ENCODE measurements at places on chromosomes 2 and 18.

DNA sequence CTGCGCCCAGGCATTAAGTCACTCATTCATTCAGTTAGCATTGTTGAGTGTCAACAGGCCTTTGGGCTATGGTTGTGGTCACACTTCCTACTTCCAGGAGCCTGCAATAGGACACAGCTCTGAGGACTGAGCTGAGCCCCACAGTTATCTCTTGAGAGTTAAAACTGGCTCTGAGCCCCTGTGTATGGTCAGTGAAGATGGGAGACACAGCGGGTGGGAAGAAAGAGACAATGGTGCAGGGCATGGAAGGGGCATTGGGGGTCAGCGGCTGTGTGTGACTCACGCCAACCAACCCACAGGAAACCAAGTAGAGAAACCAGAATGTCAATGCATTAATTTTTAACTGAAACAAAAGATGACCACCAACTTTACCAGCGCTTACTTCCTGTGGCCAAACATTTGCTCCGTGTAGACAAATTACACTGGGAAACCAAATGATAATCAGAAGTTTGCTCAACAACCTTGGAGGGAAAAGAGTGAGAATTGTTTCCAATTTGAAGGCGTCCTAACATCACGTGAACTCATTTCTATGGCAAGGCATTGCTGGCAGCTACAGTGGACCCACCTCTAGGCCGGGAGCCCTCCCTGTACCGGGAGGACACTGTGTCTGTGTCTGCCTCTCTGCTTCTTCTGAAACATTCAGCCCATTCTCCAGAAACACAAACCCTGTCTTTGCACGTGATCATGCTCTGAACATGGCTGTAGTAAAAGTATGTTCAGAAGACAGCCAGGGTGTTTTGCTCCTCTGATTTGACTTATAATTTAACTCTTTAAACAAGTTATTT lies 212.0 kb upstream of the ID2 start:
- no peak for DNase-seq

DNA sequence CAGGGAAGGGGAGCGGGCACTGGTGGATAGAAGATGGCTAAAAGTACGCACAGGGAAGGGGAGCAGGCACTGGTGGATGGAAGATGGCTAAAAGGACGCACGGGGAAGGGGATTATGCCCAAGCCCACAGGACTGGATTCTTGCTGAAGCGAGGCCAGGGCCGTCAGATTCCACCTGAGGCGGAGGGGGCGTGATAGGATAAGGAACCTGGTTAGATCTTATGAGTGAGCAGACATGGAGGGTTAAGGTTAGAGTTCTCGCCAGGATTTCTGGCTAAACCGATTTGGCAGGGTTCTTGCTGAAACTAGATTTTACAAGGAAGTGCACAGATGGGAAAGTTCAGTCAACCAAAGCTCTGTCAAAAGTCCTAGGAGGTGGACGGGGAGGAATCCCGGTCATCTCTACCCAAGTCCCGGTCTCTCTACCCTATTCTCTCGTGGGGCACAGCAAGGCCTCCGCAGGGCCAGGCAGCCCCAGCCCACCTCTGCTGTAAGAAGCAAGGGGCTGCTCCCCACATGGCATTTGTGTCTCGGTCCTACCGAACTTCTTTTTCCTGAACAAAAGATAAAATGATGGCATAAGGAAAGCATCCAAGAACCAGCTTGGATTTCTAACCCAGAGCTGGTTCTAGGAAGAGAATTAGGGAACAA lies 140.8 kb downstream of the PTGR3 start:
- no peak for DNase-seq

- DNase-seq: no peak
Measured at GRCh38 chr2:190482451-190482850, 52.1 kb downstream of the NEMP2 start.

DNA sequence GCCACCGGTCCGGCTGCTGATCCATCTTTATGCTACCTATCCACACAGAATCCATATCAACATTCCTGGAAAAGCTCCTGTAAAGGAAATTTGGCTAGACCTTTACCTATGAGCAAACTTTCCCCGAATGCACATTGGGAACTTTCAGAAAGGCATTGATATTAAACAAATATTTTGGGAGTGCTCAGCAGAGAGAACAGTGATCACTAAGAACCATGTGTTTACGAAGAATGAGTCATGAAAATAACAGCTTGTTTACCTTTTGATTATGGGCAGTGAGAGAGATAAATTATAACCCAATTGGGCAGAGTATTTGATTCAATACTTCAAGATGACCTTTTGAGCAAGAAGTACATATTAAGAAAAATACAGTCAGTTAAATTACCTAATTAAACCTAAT lies 189.7 kb upstream of the CDH2 start:
- no peak for DNase-seq

DNA sequence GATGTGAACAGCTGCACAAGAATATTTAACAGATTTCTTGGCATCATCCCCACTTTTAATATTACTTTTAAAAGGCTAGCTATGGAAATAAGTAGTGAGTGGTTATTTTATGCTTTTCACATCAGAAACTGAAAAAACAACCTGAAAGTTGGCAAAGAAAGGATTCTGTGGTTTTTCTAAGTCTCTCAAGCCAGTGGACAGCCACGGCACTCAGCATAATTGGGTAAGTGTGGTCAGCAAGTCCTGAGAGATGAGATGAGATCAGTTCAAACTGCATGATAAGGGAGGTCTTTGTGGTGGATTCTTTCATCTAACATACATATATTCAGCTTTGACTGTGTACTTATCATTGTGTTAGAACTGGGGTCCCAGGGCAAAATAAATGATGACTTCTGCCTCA lies 105.2 kb downstream of the LYPD6B start:
- DNase-seq: peak; percentile 21

GRCh38 chr2:136212426-136213378 lies 94.8 kb upstream of the CXCR4 start:
- no peak for DNase-seq

- DNase-seq: no peak
Measured at GRCh38 chr2:196798980-196799379, 503 bp downstream of the GTF3C3 start.

DNA sequence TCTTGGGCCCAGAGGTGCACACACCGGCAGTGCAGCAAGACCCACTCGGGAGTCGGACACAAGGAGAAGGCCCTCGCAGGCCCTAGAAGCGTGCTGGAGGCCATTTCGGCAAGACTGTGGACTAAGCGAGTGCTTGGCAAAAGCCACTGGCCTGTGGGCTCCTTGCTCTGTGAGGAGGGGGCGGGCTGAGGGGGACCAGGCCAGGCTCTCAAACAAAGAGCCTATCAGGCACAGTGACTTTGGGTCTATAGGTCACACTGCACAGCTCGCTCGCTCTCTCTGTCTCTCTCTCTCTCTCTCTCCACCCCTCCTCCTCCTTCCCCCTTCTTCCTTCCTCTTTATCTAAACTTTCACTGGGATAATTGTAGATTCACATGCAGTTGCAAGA lies 23.6 kb upstream of the ZCCHC2 start:
- no peak for DNase-seq

GRCh38 chr2:240635121-240635997 lies 10.1 kb downstream of the GPR35 start:
- no peak for DNase-seq

- DNase-seq: no peak
Measured at GRCh38 chr2:216055680-216056079, 25.9 kb downstream of the PECR start.

DNA sequence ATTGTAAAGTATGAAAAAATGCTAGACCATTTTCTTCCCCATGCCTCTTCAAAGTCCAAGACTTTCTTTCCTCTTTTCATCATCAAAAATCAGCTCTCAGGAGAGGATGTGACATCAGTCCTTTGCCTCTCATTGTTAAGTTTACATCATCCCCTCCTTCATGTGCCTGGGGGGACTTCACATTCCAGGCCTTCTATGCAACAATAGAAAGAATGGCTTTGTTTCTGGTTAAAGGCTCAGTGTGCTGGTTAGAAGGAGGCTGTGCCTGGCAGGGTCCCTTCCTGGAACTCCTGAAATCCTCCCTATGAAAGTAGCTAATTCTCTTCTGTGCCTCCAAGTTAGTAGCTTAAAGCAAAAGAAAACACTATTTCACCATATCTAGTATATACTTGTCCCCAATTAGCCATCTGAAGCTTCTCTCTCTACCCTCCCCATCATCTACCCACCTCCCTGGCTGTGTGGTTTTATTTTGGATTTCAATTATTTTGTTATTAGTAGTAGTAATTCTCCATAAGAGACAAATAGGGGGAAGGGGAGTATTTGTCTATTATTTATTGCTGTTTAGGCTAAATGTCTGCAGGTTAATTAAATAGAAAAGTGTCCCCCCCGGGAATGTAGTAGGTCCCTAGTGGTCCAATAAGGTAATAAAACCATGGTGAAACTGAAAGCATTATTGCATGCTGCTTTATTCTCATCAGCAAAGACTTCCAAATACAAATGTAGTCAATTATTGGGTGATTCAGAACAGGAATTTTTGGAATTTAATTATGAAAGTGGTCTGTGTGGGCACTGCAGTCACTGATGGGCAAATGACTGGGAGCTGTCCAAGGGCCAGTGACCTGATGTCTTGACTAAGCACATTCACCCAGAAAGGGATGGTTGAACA lies 69.0 kb downstream of the CPO start:
- DNase-seq: no peak

DNA sequence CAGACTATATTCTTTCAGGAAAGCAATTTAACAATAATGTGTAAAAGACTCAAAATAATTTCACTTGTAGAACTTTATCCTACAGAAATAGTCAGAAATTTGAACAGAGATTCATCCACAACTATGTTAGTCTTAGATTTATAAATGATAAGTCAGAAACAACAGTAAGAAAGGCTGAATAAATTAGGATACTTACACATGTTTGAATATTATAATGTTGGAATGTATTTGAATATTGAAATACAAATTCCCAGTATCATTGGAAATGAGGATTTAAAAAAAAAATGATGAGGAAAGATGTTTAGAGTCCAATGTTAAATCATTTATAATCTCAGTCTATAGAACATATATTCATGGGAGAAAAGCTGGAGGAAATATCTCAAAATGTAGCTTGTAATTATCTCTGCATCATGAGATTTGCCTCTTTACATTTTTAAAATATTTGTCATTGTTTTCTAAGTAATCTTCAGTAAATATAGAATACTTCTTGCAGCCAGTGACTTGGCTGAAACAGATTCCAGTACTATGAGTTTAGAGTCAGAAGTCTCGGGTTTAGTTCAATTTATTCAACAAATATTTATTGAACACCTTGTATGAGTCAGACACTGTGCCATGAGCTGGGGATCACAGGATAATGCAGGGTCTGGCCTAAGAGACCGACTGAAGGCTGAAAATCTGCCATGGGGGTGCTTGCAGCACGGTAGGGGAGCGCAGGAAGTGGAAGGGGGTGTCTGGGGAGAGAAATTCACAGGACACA lies 32.3 kb downstream of the CXCR4 start:
- no peak for DNase-seq

Measured in stromal cell of bone marrow (primary cell).